Right atrium auricular region (tissue), 2 donors: ENCODE measurements at places on chromosomes 1 and 21. TPM values are rescaled to one million over a fixed set of nuclear protein-coding genes. Genes with fewer than 3 reads are reported as not detected.

Gene HSD11B1
- 3.7 TPM for total RNA-seq

Gene MAD2L2
- total RNA-seq: 18.7 TPM

Gene DPYD
- 14.5 TPM for total RNA-seq

Gene CSMD2
- 0.39 TPM for total RNA-seq

Gene NEK2
- 2.2 TPM for total RNA-seq
